ENCODE measurements at places on chromosomes 12 and 14.

GRCh38 chr12:31230004-31230403, 95.9 kb downstream of the SINHCAF start:
- DNase-seq, result no peak

DNA sequence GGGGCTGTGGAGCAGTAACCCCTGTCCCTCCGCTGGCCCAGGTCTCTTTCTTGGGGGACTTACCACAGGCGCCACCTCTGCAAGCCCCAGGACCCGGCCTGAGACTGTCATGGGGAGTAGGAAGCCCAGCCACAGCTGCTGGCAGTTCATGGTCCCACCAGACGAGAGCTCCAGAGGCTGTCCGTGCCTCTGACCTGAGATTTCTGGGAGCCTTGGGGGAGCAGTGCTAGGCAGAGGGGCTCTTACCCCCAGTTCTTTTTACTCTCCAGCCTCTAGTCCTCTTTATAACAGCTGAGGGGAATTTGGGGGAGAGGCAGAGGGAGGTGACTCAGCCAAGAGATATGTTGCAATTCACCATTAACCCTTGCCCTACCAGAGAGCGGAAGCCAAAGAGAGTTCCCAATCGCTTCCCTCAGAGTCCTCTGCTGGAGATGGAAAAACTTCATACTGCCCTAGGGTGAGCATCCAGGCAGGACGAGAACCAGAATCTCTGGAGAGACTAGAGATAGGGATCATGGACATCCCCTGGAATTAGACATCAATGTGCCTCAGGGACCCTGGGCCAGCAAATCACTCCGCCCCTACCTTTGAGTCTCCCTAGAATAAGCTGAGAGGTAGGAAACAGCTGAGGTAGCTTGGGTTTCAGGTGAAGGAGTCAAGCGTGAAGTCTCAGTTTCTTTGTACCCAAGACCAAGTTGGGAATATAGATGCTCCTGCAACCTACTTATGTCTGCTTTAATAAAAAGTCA, at the start of gene MMP19:
MMP19 (minus strand) TSS at position 256 of the 749 bp plus-strand sequence; CDS start at position 150, 106 bp downstream.
- DNase-seq, result no peak

DNA sequence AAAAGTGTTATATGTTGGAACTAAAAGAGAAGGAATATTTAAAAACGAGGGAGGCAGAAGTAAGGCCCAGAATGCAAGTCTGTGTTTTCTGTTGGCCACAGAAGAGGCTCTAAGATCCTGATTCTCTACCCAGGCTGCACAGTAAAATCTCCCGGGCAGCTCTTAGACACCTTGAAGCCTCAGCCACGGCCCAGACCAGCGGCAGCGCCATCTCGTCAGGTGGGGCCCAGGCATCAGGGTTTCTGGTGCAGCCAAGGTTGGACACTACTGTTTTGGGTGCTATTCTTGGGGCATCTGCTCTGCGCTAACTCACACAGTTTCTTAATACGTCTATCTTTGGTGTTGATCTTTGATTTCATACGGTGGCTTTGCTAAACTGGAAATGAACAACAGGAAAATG, 16.8 kb downstream of the FAM181A start:
- no peak for DNase-seq

DNA sequence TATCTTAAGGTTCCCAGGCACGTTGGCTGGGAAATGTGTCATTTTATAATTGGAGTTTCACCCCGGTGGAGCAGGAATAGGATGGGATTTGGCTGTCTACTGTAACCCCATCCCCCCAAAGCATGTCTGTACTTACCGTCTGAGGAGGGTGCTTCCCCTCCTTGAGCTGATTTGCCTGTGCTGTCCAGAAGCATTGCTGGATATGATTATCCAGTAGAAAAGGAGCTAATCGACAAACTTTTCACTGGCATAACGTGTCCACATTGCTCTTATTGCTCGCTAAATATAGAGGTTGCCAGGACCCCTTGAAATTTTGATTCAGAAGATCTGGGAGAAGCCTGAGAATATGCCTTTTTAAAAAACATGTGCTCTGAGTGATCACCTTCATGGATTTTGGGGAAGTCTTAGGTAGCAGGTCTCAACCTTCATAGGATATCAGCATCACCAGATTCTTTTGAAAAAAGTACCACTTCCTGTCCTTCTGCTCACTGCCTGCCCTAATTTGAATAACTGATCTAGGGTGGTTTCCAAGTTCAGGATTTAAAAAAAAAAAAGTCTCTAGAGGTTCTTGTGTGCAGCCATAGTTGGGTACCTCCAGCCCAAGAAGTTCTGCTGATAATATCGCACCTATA, 80.4 kb upstream of the KCNA1 start:
- no peak for DNase-seq

GRCh38 chr14:52067873-52068614, 815 bp downstream of the NID2 start:
- DNase-seq, result no peak

DNA sequence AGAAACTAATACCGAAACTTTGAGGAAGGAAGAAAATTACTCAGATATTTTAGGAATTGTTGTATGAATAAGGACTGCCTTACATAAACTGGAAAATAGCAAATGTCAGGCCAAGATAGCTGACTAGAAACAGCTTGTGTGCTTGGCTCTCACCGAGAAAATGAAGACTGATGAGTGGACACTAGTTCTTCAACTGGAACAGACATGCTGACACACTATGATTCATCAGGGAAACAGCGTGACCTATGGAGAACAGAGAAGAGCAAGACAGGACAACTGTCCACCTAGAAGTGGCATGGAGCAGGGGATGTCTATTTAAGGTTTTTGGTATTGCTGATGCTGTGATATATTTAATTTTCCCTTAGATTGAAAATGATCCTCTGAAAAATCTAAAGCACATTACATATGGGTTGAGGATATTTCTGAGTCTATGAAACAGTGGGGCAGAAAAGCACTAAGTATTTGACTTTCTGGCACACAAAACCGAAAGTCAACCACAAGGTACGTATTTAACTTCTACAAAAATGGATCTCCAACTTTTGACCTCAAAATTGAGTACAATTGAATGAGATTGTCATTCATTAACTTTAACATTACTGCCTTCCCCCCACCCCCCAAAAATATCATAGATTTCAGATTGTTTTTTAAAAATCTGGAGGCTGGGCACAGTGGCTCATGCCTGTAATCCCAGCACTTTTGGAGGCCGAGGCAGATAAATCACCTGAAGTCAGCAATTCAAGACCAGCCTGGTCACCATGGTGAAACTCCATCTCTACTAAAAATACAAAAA, 863.2 kb downstream of the LRFN5 start:
- DNase-seq, result no peak

GRCh38 chr12:11661491-11662089, 12.1 kb downstream of the ETV6 start:
- DNase-seq, result no peak

- no peak for DNase-seq
These were observed 42.9 kb upstream of the SINHCAF start for GRCh38 chr12:31368666-31369361.

DNA sequence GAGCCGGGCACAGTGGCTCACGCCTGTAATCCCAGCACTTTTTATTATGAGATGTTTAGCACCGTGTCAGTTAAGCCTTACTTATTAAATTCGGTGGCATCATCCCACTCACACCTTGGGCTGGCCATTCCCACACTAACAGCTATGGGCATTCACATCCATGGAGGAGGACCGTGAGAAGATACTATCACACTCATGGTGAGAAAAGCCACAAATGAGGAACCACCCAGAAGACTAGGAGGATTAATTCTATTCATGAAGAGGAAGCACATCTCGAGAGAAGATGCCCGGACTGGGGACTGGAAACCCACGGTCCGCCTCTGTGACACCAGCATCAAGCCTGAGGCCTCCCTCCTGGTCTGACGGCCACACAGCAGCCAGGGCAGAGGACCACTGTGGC, 4.9 kb downstream of the CDC42BPB start:
- no peak for DNase-seq

DNA sequence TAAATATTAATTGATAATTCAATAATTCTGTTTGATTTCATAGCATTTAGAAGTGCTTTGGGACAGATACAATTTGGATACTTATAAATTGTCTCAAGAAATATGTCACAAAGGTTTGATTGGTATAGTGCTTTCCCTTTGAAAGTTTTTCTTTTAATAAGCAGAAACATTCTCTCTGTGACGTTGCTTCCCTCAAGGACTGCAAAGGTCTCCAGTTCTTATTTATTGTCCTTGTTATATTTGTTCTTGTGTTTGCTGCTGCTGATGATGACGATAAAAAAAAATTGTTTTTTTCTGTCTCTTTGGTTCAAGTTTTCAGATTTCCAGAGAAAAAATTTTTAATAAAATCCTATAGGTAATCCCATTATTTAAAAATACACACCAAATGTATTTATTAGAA, 176.3 kb upstream of the CLEC14A start:
- DNase-seq, result no peak

- no peak for DNase-seq
These were observed 189.1 kb downstream of the PIWIL1 start for GRCh38 chr12:130526813-130527212.

- no peak for DNase-seq
These were observed 2.3 kb downstream of the ADGRD1 start for GRCh38 chr12:130956009-130956408.

DNA sequence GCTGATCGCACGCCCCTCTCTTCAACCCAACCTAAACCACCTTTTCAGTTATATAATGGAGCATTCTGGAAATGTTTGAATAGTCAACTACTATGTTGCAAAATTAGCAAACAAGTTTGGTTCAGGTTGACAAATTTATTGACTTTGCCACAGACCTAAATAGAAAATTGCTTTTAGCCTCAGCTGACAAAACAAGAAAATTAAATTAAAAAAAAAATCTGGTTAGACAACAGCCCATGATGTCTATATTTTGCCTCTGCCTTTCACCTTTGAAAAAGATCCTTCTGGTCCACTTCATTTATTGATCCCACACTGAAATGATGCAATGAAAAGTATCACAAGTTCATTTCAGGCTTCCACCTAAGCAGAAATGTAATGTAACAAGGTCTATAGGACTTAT, 17.5 kb downstream of the SLC38A4 start:
- no peak for DNase-seq

DNA sequence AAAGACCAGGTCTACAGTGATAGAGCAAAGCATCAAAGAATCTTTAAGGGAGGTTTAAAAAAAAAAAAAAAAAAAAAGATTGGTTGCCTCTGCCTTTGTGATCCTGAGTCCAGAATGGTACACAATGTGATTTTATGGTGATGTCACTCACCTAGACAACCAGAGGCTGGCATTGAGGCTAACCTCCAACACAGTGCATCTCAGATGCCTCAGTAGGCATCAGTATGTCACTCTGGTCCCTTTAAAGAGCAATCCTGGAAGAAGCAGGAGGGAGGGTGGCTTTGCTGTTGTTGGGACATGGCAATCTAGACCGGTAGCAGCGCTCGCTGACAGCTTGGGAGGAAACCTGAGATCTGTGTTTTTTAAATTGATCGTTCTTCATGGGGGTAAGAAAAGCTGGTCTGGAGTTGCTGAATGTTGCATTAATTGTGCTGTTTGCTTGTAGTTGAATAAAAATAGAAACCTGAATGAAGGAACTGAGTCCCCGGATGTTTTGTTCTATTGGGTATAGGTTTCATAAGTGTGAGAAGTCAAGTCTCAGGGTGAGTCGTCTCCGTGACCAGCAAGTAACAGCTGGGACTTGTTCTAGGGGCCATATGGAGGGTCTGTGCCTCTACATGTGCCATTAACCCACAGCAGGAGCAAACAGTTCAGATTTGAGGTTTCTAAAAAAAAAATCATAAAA, 9.3 kb downstream of the PEBP1 start:
- DNase-seq, result no peak

- no peak for DNase-seq
These were observed 190.6 kb downstream of the ITPR2 start for GRCh38 chr12:26642361-26642760.

- no peak for DNase-seq
These were observed 49.2 kb downstream of the BRMS1L start for GRCh38 chr14:35875296-35875695.

- DNase-seq, result no peak
These were observed 4.0 kb downstream of the KIF26A start for GRCh38 chr14:104142136-104142945.

GRCh38 chr14:72751276-72752033, 142.4 kb downstream of the DPF3 start:
- no peak for DNase-seq

DNA sequence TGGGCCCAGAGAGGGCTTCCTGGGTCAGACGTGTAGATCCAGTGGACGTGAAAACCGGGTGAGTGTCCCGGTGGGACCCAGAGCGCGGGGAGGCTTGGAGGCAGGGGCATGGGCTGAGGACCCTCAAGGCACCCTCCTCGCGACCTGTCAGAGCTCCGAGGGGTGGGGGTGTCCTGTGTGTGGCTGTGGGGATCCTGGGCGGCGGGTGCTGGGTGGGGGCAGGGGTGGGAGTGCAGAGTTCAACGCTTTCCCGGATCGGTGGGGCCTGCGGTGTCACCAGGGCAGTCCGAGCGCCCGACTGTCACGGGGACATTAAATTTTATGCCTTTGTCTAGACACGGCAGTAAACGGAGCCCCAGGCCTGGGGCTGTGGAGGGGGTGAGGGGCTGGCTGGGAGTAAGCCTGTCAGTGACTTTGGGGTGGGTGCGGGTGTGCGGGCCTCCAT, 1.0 kb downstream of the TMEM121 start:
- DNase-seq, result no peak

DNA sequence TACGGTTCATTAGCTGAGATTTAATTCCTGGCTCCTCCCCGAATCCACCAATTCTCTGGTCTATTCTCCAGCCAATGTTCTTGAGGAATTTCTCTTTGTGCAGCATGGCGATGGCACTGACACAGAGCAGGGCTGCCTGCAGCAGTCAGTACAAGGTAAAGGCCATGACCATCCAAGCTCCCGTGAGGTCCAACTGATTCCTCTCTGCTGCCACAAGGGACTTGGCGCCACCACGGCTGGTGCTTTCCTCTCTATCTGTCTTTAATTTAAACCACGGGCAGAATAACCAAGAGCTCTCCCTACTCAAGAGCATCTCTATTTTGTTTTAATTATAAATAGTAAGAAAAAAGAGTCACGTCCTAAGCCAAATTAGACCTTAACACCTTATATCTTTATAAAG, 12.1 kb downstream of the TMEM116 start:
- DNase-seq, result no peak

- no peak for DNase-seq
These were observed 417.3 kb downstream of the SNAPC1 start for GRCh38 chr14:62179367-62180018.

- no peak for DNase-seq
These were observed 27.6 kb upstream of the P2RX4 start for GRCh38 chr12:121182222-121182893.

GRCh38 chr12:10636124-10636523, 22.7 kb upstream of the MAGOHB start:
- DNase-seq, result no peak

DNA sequence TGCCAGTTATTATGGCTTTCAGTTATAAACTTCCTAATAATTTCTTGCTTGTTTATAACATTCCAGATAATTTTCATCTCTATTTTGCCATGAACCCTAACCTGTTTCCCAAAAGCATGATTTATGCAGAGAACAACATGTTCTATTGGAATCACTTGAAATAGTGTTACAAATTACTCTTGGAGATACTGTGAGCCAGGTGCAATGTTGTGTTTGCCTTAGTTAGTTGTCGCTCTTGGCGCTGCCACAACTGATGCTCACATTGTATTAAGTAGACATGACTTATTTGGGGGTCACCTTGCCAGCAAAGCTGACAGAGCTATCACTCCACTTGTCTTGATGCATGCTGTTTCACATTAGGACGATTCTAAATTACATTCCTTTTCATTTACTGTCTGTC, 49.4 kb downstream of the TSPAN8 start:
- DNase-seq, result no peak

Data from stimulated activated CD4-positive, alpha-beta T cell treated with anti-CD3 and anti-CD28 coated beads, Interleukin-1b, Interleukin-23, amount 100 ng/mL, for 4 hours (primary cell).